ENCODE measurements at places on chromosomes 3 and 15. TPM values are rescaled to one million over a fixed set of nuclear protein-coding genes. Genes with fewer than 3 reads are reported as not detected.

DNA sequence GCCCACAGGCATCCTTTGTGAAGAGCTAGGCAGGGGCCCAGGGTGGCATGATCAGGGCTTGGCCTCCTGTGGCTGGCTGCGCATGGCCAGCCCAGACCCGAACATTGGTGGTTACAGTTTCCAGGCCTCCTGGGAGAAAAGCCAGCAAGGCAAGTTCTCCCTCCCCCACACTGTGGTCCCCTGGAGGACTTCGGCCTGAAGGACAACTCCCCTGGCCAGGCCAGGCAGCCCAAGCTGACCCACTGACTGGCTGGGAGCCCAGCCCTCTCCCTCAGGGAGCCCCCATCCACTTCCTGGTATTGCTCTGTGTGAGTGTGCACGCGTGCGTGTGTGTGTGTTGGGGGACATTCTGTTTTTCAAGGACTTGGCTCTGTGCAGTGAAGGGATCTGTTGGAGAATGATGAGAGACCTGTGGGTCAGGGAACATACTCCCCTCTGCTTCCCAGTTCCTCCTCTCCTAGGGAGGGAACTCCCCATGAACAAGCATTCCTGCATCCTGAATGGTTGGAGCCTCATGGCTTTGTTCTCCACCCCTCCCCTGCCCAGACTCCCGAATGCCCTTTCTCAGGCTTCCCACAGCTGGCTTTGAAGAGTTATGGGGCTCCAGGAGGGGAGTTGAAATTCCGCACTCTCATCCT lies 29.5 kb downstream of the CORO2B start:
- peak; percentile 40 for ATAC-seq

- ATAC-seq: no peak
Measured at GRCh38 chr3:21892104-21892503, 141.1 kb upstream of the ZNF385D start.

- ATAC-seq: no peak
Measured at GRCh38 chr15:64901914-64902313, 9.8 kb upstream of the ANKDD1A start.

- no peak for ATAC-seq
Measured at GRCh38 chr15:100279446-100279845, 62.3 kb downstream of the ADAMTS17 start.

The LRRIQ4 gene
- total RNA-seq: 0.36 TPM

- ATAC-seq: no peak
Measured at GRCh38 chr15:80246425-80246894, 5.6 kb downstream of the CTXND1 start.

The C15orf39 gene
- total RNA-seq: 2.2 TPM

- ATAC-seq: no peak
Measured at GRCh38 chr3:73383470-73384049, 241.2 kb downstream of the PDZRN3 start.

Data from motor neuron (in vitro differentiated cells).